ENCODE measurements at places on chromosomes 2 and 18. TPM values are rescaled to one million over a fixed set of nuclear protein-coding genes. Genes with fewer than 3 reads are reported as not detected.

DNA sequence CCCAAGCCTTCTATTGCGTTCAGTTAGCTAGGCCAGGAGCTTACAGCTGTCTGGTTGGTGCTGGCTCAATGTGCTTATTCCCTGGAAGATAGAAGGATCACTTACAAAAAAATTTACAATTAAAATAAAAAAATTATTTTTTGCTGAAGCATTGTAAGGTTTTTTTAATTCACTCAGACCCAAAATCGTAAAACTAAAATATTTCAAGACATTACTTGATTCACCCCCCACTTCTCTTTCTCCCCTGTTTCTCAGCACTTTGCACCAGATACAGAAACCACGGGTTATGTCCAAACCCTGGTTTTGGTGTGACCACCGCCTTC, 911 bp upstream of the PTPRM start:
- DNase-seq: no peak

GRCh38 chr18:63832470-63832869, 55.0 kb upstream of the SERPINB2 start:
- no peak for DNase-seq

- no peak for DNase-seq
Observed at GRCh38 chr2:26880161-26880560, 32.2 kb downstream of the DPYSL5 start.

GRCh38 chr18:41645589-41646360, 309.3 kb upstream of the PIK3C3 start:
- no peak for DNase-seq

DNA sequence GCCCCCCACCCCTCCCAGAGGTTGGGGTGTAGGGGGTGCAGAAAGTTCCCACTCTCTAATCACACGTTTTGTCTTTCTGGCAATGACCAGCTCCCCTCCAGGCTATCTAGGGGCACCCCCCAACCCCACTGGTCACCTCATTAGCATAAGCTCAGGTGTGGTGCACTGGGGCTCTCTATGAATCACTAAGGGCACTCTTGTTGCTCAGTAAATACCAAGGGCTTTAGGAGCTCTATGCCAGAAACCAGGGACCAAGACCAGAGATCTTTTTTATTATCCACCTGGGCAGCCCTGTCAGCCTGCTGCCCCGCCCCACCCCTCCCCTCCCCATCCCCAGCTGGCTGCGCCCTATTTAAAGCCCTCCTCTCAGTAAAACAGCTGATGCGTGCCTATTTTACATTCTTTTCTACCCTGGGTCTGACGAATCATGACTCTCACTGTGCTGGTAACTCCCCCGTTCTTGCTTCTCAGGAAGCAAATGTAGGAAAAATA, 24.3 kb downstream of the NCK2 start:
- DNase-seq: no peak

- DNase-seq: no peak
Observed at GRCh38 chr18:57131101-57131500, 15.8 kb upstream of the BOD1L2 start.

DNA sequence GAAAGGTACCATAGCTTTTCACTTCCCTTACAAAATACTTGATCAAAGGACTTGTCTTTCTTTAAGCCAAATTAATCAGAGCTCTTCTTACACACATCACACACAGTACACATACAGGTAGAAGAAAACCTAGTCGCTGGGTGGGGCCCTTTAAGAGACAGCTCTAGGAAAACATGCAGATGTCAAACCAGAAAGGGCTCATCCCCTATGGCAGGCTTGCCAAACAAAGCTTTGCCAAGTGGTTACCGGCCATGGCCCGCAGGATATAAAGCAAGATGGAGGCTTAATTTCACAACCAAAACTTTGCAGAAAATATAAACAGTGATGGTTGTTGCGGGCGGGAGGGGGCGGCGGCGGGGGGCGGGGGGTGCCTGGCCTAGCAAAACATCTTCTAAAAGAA, 2156.0 kb upstream of the PIK3C3 start:
- no peak for DNase-seq

DNA sequence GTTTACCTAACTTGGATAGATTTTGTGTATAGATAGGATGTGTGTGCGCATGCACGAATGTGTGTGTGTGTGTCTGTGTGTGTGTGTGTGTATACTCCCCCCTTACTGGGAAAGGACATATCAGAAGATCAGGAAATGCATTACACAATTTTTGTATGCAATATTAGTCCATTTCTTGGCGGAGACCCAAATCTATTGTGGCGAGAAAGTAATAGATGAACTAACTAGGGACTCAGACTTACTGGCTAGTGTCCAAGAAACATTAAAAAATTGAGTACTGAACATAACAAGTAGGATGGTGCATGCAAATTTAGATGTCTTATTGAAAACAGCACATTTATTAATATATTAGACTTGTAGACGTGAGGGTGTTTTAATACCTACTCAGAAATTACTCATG, 1036.5 kb upstream of the FANCL start:
- DNase-seq: no peak

- DNase-seq: no peak
Observed at GRCh38 chr2:151946899-151947812, 118.9 kb upstream of the ARL5A start.

DNA sequence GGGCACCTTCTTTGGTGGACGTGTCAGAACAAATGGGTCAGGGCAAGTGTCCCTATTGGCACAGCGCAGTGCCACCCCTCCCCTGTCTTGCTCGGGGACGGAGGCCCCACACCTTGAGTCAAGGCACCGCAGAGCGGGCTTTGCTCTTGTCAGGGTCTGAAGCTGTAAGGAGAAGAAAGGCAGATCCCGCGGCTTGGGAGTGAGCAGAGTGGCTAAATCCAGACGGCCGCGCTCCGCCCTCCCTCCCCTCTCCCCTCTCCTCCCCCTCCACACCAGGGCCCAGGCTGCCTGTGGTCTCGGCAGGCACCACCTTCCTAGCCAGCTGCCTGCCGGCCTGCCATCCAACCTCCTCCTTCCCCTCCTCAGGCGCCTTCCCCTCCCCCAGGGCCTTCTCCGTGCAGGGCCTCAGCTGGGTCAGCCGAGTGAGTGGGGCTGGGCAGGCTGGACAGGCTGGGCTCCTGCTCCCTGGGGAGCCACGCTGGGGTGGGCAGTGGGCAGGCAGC, 25.8 kb downstream of the SPEG start:
- DNase-seq: no peak

DNA sequence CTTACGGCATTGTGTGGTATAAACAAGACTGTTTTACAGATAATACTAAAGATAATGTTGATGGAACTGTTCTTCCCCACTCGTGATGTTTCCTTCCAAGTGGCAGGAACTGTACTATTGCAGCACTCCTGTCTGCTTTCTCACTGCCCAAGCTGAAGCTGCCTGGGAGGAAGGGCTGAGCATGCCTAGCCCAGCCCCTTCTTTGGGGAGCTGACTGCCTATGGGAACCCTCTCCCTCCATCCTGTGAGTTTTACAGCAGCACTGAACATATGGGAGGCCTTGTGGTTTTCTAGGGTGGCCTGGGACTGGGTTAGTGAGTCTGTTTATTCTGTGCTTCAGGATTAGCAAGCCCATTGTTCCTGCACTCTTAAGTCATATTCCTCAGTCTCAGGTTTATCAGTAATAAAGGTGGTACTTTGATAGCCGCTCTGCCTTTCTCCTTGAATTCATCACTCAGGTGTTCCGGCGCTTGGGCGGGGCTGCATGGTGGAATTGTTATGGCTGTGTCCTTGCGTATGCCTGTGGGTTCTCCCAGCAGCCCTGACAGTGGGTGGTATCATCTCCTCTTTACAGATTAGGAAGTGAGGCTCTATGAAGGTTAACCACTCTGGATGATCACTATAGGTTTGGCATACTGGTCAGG, 379.7 kb downstream of the PTPRM start:
- no peak for DNase-seq

DNA sequence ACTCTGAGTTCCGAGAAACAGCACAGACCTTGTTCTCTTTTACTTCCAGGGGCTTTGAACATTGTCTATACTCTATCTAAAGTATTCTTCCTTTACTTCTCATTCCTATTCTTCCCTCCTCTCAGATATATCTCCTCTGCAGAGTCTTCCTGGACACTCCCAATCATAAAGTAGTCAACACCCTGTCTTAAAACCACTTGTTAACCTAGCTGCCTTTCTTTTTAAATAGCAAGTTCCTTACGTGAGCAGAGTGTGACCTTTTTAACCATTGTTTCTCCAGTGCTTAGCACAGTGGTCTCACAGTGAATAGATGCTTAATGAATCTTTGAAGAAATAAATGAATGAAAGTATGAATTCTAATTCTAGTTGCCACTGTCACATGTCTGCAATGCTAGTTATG, 47.4 kb downstream of the PTRHD1 start:
- DNase-seq: no peak

- DNase-seq: no peak
Observed at GRCh38 chr2:163466331-163467250, 269.2 kb downstream of the FIGN start.

GRCh38 chr2:215862351-215862771, 151.0 kb downstream of the MREG start:
- DNase-seq: no peak

DNA sequence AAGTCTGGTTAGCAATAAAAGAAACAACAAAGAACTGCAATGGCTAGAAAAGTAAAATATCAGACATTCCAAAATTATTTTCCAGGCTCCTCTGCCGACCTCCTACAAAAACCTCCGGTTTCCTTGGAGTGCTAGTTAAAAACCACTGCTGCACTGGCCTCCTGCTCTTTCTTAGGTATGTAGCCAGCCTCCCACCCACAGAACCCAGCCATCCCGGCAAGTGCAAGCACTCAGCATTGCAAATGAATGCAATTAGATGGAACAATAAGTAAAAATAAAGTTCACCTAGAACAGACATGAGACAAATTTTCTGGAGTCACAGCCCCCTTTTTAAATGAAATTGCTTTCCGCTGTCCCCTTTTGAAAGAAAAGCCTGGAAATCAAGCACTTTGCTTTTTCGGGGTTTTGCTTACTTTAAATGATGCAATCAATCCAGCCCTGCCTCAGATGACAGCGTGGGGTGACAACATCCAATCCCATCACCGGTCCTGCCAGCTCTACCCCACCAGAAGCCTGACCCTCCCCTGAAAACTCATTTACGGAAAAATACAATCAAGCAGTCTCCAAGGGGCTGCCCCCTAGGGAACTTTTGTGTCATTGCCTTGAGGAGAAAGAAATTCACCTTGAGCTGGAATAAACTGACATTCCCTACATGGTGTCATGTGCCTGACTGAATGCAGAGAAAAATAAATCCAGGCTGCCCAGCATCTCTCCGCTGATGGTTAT, 199.8 kb downstream of the EPHA4 start:
- DNase-seq: no peak

GRCh38 chr18:35050028-35050546, 8.9 kb downstream of the MAPRE2 start:
- no peak for DNase-seq

DNA sequence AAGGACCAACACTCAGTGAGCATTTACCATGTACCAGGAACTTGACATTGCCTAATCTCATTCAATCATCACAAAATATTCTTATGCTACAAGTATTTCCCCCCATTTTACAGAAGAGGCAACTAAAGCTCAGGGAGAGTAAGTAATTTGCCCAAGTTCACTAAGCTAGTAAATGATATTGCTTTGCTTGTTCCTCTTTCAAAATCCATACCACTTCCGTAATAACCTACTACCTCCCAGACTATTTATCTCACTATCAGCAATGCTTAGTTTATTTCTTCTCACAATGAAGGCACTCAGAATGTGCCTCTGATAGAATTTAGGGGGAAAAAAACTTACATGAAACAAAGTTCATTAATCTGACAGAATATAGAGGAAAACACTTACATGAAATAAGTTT, 1070.9 kb upstream of the FANCL start:
- DNase-seq: no peak

DNA sequence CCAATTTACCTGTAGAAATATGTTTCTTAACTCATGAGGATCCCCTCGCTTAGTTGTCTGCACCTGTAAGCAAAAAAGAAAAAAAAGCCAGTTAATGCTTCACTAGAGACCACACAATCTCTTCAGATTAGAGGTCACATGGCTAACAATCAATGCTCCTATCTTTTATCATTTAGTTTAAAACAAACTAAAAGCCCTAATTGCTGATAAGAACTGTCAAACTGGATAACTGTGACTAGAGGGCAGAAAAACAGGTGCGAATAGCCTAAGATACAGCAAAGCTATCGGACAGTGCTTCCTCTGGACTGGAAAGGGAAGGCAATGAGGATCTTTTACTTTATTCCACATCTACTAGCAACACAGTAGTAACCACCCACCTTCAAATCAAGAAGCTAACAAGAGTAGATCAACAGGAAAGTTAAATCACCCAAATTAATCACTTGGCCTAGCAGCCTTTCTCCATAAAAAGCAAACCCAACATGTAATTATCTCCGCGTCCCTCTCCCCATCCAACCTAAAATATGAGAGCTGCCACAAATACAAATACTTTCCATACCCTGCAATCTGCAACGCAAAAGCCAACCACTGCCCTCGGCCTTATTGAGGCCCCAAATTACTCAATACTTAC, 734 bp downstream of the SLC25A12 start:
- no peak for DNase-seq

DNA sequence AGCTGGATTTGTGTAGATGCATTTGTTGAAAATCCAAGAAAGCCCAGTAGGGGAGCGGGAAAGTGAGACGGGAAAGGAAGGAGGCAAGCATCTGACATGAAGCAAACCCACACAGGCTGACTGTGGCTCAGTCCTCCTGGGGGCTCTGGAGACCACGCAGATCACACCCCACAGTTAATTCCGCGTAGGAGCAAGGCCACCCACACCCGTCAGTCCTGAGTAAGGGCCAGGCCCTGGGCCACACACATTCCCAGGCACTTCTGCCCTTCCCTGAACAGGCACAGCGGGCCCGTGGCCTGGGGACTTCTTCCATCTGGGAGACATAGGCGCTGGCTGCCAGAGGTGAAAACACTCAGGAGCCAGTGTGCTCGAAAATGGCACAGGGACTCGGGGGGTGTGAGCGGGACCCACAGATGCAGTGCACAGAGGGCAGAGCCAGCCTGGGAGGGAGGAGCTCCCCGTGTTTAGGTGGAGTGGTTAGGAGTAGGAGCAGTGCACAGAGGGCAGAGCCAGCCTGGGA, 19.4 kb upstream of the PRLH start:
- DNase-seq: no peak

Gene DSC1
- total RNA-seq: not detected

Gene SP110
- 6.0 TPM for total RNA-seq

Gene RAB6C
- total RNA-seq: not detected

Gene GDF7
- total RNA-seq: 3.5 TPM

Gene REG1B
- total RNA-seq: 4.9 TPM

Gene COL4A4
- total RNA-seq: 2.1 TPM

Gene OR6B2
- total RNA-seq: not detected

Gene CCL20
- total RNA-seq: not detected

Gene MPHOSPH10
- 12.5 TPM for total RNA-seq

Gene OTOS
- not detected for total RNA-seq

Gene NEURL3
- 0.43 TPM for total RNA-seq

Gene NCKAP1
- total RNA-seq: 32.2 TPM

Gene DCDC2C
- total RNA-seq: not detected

Gene HOXD13
- not detected for total RNA-seq

Gene METTL5
- total RNA-seq: 15.2 TPM

Gene NETO1
- total RNA-seq: not detected

Gene FLACC1
- total RNA-seq: 0.55 TPM

Gene UCN
- 2.2 TPM for total RNA-seq

Gene ABHD1
- 3.6 TPM for total RNA-seq

Gene SCYGR4
- total RNA-seq: not detected

Gene LIMS2
- 31.0 TPM for total RNA-seq

All from left lobe of liver (tissue), 2 donors.